B cell (primary cell): ENCODE measurements at places on chromosomes 4 and X. TPM values are rescaled to one million over a fixed set of nuclear protein-coding genes. Genes with fewer than 3 reads are reported as not detected.

GRCh38 chr4:139735381-139736273 lies 70.0 kb downstream of the MGST2 start:
- peak overlapping the region; percentile 52 for H3K4me3 ChIP-seq
- peak; percentile 62 for DNase-seq
- no peaks in the 10 kb centered on the region for H3K36me3 ChIP-seq
- peak overlapping the region; percentile 48 for H3K27ac ChIP-seq
- H3K4me1 ChIP-seq: peaks cover 23% of the 10 kb centered on the region
- no peaks in the 10 kb centered on the region for H3K27me3 ChIP-seq

ARSD gene
- total RNA-seq: 10.9 and 13.3 TPM in 2 replicates

TMEM156 gene
- total RNA-seq: 59.9 and 61.4 TPM in 2 replicates

DNA sequence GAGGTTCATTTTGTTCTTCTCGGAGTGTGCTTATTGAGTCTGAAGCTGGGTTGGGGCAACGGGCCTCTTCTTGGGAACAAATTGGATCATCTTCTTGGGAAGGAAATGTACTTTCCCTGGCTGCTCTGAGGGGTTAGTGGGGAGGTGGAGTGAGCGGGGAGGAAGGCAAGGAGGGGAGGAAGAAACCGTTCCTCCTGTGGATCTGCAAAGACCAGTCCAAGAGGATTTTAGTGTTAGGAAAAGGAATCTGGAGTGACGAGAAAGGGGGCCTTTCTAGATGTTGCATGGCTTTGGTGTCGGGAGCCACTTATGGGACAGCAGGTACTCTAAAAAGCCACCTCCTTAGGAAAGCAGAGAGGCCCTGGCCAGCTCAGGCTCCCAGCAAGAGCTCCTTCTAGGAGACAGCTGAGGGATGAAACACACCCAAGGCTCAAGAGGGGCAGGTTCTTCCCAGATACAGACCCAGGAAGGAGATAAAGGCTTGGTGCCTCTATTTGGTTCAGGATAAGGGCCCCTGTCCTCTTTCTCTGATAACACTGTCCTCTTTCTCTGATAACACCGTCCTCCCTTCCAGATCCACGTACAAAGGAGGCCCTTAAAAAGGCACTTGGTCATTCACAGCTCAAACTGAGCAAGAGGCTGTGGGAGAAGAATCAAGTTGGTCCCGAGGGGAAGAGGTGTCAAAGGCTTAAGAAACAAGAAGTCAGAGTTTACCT lies 451 bp downstream of the SOD3 start:
- DNase-seq: no peak
- H3K4me3 ChIP-seq: no peak overlapping the region
- H3K27me3 ChIP-seq: peaks cover 8% of the 10 kb centered on the region
- H3K27ac ChIP-seq: no peak overlapping the region
- no peaks in the 10 kb centered on the region for H3K36me3 ChIP-seq

DNA sequence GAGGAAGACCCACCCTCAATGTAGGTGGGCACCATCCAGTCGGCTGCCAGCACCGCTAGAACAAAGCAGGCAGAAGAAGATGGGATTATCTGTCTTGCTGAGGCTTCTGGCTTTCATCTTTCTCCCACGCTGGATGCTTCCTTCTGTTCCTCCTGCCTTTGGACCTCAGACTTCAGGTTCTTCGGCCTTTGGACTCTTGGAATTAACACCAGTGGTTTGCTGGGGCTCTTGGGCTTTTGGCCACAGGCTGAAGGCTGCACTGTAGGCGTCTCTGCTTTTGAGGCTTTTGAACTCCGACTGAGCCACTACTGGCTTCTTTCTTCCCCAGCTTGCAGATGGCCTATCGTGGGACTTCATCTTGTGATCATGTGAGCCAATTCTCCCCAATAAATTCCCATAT lies 55.1 kb downstream of the PDLIM5 start:
- no peaks in the 10 kb centered on the region for H3K4me1 ChIP-seq
- no peak for DNase-seq
- H3K27ac ChIP-seq: no peak overlapping the region
- no peak overlapping the region for H3K4me3 ChIP-seq
- H3K27me3 ChIP-seq: no peaks in the 10 kb centered on the region
- H3K36me3 ChIP-seq: no peaks in the 10 kb centered on the region

DNA sequence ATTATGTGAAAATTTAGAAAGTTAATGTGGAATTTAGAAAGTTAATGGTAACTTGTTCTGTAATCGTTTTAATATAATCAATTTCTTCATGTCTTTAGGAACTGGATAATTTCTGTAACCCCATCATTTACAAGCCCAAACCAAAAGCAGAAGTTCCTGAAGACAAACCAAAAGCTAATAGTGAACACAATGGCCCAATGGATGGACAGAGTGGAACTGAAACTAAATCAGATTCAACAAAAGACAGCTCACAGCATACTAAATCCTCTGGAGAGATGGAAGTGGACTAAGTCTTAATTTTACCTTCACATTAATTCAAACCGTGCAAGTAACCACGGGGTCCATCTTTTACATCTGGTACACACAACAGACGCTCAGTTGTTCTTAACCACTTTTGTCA lies 48.1 kb upstream of the PLK4 start:
- H3K27me3 ChIP-seq: no peaks in the 10 kb centered on the region
- peaks cover 5% of the 10 kb centered on the region for H3K4me1 ChIP-seq

RBM46 gene
- total RNA-seq: not detected in 2 replicates

- H3K27ac ChIP-seq: no peak overlapping the region
- H3K36me3 ChIP-seq: no peaks in the 10 kb centered on the region
- H3K4me1 ChIP-seq: peaks cover 3% of the 10 kb centered on the region
- no peak overlapping the region for H3K4me3 ChIP-seq
- H3K27me3 ChIP-seq: no peaks in the 10 kb centered on the region
Measured at GRCh38 chr4:173121076-173121561, 47.5 kb upstream of the GALNT7 start.

ETDC gene
- total RNA-seq: not detected in 2 replicates

- no peak overlapping the region for H3K4me3 ChIP-seq
- no peaks in the 10 kb centered on the region for H3K27me3 ChIP-seq
- peak; percentile 55 for DNase-seq
- no peak overlapping the region for H3K27ac ChIP-seq
- no peaks in the 10 kb centered on the region for H3K36me3 ChIP-seq
Measured at GRCh38 chr4:121726642-121727268, 30.0 kb upstream of the ANXA5 start.

BMP15 gene
- not detected in 2 replicates for total RNA-seq
